ENCODE measurements at places on chromosomes 11 and 22.

DNA sequence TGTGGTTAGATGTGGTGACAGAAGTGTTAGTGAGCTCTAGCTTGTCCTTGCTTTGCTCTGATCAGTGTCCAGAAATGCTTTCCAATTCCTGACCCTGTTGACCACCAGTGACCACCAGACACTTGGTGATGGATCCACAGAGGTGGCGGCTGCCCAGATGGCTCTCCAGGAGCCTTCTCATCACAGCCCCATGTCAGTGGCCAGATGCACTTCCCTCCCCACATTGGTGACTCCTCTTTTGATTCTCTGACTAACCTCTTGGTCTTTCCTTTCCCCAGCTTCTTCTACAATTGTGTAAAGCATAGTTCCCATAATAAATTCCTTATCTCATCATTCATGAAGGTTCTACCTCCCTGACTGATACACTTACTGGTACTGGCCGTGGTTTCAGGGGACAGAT is 40.1 kb upstream of the CXCR5 start:
- no peak for DNase-seq

- DNase-seq: no peak
These were observed 10.0 kb downstream of the RNH1 start for GRCh38 chr11:496834-497564.

DNA sequence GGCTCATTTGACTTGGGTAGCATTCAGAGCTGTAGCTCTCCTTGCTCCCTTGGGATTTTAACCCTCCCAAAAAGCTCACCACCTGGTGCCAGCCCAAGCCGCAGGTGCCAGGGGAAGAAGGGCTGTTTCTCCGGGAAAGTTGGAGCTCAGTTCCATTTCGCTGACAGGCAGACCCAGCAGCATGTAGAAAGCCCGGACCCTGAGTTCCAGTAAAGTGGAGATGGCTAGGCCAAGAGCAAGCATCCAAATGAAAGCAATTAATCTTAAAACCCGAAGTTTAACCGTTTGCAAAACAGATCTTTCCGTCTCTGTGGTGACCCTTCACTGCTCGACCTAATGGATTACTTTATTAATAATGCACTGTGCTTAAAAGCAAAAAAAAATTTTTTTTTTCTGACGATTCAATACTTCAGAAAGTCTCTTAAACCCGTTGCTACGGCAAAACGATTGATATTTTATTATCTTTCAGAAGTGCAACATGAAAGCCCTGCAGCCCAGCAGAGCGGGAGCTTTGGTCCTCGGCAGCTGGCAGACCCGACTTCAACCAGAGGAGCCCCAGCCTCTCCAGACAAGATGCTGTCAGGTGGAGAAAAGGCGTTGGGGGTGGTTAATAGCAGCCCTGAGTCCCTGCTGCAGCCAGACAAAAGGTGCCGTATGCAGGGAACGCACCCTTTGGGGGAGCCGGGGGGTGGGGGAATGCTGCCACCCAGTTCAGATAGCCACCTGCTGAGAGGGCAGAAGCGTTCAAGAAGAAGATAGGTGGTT is 3.3 kb downstream of the LMO1 start:
- DNase-seq: no peak

DNA sequence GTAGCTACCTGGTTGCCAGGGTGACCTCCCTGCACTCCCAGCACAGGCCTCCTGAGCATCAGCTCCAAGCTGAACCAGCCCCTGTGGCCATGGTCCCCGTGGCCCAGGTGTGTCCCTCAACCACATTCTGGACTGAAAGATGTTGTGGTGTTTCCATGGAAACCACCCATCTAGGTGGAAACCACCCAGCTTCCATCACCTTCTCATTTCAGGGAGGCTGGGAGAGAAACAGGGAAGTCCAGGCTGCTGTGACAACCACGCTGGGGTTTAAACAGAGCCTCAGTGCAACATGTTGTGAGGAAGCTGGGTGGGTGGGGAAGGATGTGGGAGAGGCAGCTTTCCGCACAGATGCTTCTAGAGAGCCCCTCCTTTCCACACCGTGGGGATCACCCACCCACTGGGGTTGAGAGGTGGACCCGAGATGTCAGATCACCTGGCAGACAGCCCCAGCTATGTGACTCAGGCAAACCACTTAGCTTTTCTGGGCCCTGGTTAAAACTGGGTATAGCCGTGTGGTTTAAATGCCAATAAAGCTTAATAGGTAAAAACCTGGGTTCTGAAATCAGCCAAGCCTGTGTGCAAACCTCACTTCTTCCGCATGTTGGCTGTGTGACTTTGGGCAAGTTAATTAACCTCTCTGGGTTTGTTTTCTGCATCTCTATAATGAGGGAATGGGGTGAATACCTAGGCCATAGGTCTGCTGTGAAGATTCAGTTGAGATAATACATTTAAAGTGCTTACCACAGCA is 46.4 kb downstream of the CD82 start:
- no peak for DNase-seq

- DNase-seq: no peak
These were observed 991 bp upstream of the SLCO2B1 start for GRCh38 chr11:75149766-75150465.

DNA sequence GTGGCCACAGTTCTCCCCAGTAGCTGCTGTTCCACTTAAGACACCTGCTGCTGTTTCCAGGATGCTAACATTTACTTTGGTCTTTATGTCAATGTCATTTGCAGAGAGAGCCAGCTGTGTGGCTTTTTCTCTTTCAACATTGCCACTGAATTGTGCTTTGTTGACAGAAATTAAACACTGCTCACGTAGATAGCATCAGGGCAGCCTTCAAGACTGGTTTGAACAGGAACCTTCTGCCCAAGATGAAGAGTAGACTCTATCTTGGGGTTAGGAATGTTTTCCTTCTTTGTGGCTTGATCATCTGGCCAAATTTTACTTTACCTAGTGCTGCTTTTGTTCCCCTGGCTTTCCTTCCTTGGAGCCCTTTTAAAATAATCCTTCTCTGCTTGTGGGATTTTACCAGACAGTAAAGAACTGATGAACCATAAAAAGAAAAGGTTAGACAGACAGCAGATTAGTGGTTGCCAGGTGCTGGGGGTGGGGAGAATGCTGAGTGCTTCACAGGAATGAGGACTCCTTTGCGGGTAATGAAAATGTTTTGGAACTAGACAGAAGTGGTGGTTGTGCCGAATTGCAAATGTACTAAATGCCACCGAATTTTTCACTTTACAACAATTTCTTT is 22.7 kb upstream of the XBP1 start:
- DNase-seq: no peak

DNA sequence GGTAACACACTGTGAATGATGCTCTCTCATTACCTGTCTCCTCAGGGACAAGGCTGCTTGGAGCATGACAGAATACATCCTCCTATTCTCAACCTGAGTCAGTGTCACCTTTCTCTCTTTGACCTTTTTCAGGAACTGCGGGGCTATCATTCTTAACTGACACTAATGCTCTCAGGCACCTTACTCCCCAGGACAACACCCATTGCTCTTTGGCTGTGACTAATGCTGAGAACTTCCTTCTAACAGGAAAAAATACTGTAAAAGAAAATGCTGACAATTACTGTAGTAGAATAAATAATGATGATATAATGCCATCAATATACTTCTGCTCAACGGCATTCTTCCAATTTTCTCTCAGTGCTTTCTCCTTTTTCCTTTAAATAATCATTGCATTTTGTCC is 2082.7 kb upstream of the RAG2 start:
- no peak for DNase-seq

DNA sequence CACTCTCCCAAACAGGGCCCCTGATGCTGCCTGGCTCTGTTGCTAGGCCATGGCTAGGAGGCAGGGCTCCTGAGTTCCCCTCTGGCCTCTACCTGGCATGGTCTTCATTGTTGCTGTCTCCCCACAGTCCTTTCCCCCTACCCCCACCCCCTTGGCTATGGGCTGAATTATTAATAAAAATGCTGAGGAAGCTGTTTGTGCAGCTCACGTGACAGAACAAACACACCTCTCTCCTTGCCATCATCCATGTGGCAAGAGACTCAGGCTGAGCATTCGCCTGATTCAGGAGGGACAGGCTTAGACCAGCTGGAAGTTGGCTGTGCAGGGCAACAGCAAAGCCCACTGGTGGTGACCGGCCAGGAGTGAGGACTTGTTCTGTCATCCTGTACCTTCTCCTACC is 4.2 kb upstream of the SYT7 start:
- DNase-seq: no peak

All from bone marrow (tissue), 2 donors.